Stimulated activated CD4-positive, alpha-beta T cell treated with anti-CD3 and anti-CD28 coated beads, Interleukin-15, amount 100 ng/mL, for 48 hours (primary cell): ENCODE measurements at places on chromosomes 7 and 10.
A peak's percentile ranks its signal among the peaks of the same experiment; 100 is the strongest.

GRCh38 chr7:294440-295154 is 4.6 kb downstream of the FOXL3 start:
- DNase-seq = no peak

GRCh38 chr10:71337219-71337701 is 18.2 kb downstream of the SLC29A3 start:
- DNase-seq = no peak

DNA sequence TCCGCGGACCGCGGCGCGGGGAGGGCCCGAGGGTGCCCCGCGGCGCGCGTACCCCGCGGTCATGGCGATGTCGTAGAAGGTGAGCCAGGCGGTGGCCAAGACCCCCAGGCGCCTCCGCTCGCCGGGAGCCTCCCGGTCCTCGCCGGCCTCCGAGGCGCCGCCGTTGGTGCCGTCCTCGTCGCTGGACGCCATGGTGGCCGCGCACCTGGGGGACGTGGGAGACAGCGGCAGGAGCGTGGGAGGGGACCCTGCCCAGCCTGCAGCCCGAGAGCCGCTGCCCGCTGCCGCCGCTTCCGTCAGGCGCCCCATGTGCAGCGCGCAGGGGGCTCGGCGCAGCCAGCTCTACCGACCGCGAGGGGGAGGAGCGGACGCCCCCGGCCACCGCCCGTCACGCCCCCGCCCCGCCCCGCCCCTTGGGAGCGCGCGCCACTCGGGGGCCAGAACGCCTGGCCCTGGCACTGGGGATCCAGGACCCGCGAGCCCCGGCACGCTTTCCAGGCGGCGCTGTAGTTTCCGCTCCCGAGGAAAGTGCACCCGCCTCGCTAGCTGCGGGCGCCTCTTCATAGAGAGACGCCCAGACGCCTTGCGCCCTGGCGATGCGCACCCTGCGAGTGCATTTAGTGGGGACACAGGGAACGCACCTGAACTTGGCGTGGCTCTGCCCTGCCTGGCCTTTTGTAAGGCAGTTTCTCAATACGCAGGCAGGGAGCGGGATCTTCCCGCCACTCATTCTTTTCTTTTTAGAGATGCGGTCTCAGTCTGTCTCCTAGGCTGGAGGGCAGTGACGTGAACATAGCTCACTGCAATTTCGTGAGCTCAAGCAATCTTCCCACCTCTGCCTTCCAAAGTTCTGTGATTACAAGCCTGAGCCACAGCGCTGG is at the start of gene HACD1:
HACD1 (minus strand) TSS at position 344 of the 881 bp plus-strand sequence; CDS start at position 309, 35 bp downstream.
- no peak for DNase-seq

DNA sequence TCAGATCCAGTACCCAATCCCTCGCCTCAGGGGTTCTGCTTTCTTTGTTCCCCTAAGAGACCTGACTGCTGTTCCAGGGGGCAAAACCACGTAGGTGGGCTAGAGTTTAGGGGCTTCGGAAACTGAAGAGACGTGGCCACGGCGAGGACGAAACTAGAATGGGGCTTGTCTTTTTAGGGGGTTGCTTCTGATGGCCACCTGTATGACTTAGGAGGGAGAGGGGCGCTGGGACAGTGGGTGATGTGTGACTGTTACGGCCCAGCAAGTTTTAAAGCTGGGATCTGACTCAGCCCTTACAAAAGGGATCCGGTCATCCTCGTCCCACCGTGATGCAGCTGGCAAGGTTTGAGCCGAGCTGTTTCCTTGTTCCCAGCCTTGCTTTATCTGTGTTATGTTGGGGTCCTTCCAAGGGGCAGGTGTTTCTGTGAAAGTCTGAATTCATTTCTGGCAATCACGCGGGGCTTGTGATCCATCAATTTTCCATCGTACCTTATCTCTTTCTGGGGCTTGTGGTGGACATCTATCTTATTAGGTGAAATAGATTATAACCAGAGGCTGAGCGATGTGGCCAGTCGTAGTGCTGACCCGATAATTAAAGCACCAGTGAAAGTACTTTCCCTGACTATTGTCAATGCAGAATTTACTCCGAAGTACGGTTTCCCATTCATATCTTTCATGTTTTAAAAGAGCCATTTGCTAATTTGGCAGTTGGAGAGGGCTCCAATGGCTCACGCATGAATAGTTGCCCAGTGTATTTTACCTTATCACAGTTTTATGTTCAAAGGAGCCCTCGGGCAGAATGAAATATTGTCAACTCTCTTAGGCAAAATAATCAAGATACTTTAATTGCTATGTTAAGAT is 830 bp downstream of the MET start:
- no peak for DNase-seq

DNA sequence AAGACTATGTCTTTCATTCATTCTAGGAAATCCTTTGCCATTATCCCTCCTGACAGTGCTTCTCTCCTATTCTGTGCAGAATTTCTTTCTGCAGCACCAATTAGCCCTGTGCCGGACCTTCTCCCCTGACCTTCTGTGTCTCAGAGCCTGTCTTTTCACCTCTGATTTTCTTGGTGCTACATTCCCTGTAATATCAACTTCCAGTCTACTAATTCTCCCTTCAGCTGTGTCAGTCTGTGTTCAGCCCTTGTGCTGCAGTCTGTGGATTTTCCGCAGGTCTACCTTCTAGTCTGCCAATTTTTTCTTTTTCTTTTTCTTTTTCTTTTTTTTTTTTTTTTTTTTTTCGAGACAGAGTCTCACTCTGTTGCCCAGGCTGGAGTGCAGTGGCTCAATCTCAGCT is 115.8 kb downstream of the ELFN1 start:
- no peak for DNase-seq

GRCh38 chr10:5168897-5169420 is 16.0 kb downstream of the AKR1C8 start:
- peak; percentile 0 for DNase-seq

DNA sequence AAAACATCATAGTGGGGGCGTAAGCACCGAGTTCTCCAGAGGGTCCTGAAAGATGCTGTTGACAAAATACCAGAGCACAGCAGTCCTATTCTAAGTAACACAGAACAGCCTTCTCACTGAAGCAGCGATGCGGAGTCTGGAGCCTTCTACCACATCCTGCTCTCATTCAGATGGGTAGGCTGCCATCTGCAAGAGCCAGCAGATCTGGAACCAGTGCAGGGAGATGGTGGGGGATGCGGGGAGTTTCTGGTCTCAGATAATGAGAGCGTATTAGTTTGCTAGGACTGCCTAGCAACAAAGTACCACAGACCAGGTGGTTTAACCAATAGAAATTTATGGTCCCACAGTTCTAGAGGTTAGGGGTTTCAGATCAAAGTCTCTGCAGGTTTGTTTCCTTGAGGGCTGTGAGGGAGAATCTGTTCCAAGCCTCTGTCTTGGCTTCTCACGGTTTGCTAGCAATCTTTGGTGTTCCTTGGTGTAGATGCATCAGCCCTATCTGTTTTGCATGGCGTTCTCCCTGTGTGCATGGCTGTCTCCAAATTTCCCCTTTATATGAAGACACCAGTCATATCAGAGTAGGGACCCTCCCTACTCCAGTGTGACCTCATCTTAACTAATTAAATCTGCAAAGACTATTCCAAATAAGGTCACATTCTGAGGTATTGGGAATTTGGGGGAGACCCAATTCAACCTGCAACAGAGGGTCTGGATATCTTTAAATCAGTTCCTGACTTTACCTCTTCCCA is 52.0 kb upstream of the STEAP1B start:
- no peak for DNase-seq

DNA sequence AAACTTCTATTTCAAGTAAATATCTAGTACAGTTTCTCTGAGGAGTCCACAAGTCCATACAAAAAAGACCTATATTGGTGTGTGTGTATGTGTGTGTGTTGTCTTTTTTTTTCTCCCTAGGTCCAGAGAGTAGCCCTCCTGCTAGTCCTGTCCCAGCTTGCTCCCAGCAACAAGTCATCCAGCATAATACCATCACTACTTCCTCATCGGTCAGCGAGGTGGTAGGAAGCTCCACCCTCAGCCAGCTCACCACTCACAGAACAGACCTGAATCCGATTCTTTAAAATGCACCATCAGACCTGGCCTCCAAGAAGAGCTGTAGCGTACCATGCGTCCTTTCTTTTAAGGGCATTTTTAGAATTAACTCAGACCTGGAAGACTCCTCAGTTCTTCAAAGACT is 139.1 kb downstream of the TRIL start:
- no peak for DNase-seq

GRCh38 chr7:135248546-135248945 is 14.9 kb downstream of the STRA8 start:
- DNase-seq = no peak

- no peak for DNase-seq
Observed at GRCh38 chr10:49076741-49077521, 38.4 kb downstream of the VSTM4 start.

- DNase-seq = peak; percentile 31
Observed at GRCh38 chr7:23893942-23894891, 184.2 kb downstream of the STK31 start.
